ENCODE measurements at places on chromosomes 7 and 10. TPM values are rescaled to one million over a fixed set of nuclear protein-coding genes. Genes with fewer than 3 reads are reported as not detected.

Gene LIPM
- not detected for total RNA-seq

Gene VIPR2
- 12.6 TPM for total RNA-seq

Gene PRKG1
- total RNA-seq, result 199 TPM

Gene SDK1
- total RNA-seq, result 46.3 TPM

Gene NUTM2A
- 1.0 TPM for total RNA-seq

Gene SLC18A2
- total RNA-seq, result 0.52 TPM

Gene MRC1
- total RNA-seq, result 73.9 TPM

Gene ELFN1
- total RNA-seq, result 4.8 TPM

Gene CDHR1
- total RNA-seq, result 0.42 TPM

Gene PON3
- total RNA-seq, result 0.55 TPM

Gene ZCCHC24
- total RNA-seq, result 99.6 TPM

Gene AIMP2
- 13.1 TPM for total RNA-seq

Gene CDC14C
- total RNA-seq, result not detected

Gene NKX1-2
- total RNA-seq, result not detected

Gene ANXA8
- total RNA-seq, result not detected

Gene MARVELD1
- 92.4 TPM for total RNA-seq

Gene NEUROD6
- total RNA-seq, result not detected

Gene TMEM139
- total RNA-seq, result 1.2 TPM

Gene NYAP1
- total RNA-seq, result 0.75 TPM

Gene PPIF
- 21.2 TPM for total RNA-seq

Gene RAPGEF5
- total RNA-seq, result 68.1 TPM

Gene ANKRD2
- total RNA-seq, result 0.78 TPM
